ENCODE measurements at places on chromosomes 1 and 21.

GRCh38 chr1:183778045-183778444 lies 26.9 kb upstream of the RGL1 start:
- DNase-seq, result no peak

DNA sequence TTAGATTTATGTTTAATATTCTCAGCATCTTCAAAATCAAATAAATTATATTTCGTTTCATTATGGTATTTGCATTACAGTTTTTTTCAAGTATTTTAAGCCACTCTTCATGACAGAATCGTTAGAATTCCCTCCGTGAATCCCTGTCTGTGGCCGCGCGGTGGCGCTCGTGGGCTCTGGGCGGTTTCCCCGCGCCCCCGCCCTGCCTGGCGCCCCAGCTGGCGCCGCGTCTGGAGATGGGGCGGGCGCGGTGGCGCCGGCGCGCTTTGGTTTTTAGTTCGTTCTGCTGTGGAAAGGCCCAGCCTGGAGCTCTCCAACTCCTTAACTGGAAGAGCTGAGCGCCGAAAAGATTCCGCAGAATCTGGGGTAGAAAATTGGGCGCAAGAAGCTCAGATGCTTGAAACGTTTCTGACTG lies 25.7 kb downstream of the PRMT2 start:
- DNase-seq, result peak; percentile 79

DNA sequence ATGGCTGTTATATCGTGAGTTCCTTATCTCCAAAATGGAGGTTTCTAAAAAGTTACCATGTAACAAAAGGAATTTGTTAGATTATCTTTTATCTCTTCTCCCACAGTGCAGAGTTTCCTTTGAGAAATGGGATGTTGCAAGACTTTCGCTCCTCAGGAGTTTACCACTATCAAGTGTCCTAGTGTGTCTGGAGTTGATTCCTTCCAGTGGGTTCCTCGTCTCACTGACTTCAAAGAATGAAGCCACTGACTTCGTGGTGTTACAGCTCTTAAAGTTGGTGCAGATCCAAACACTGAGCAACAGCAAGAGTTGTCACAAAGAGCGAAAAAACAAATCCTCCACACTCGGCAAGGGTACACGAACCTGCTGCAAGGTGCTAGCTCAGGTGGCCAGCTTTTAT lies 37.0 kb downstream of the SPAG17 start:
- peak; percentile 17 for DNase-seq

- peak; percentile 78 for DNase-seq
These were observed 1.2 kb downstream of the TUT4 start for GRCh38 chr1:52551507-52552235.

- DNase-seq, result no peak
These were observed 666.2 kb downstream of the ADGRL2 start for GRCh38 chr1:82466891-82467290.

GRCh38 chr1:223067914-223068313 lies 75.1 kb downstream of the TLR5 start:
- no peak for DNase-seq

DNA sequence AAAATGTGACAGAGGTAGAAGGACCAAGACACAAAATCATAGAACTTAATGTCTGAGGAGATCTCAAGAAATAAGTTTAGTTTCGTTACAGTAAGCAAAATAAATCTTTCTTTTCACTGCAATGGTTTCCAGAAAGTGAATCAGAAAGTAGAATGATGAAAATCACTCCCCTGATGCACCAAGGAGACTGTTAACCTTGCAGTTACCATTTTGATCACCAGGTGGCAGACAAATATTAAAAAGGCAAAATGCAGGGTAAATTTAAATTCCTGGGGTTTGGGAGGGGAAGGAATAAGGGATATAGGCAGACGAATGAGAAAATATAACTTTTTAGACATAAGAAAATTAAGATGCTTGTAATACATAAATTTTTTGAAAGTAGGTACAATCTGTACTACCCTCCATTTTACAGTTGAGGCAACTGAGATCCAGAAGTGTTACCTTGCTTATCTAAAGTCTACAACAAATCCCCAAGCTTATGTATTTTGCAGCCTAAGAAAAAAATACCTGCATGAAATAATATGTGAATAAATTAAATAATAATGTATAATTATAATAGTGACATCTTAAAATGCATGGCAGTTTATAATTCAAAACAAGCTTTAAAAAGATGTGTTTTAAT lies 253.2 kb downstream of the CRB1 start:
- peak; percentile 53 for DNase-seq

- DNase-seq, result no peak
These were observed 40.7 kb downstream of the DHCR24 start for GRCh38 chr1:54846301-54846700.

DNA sequence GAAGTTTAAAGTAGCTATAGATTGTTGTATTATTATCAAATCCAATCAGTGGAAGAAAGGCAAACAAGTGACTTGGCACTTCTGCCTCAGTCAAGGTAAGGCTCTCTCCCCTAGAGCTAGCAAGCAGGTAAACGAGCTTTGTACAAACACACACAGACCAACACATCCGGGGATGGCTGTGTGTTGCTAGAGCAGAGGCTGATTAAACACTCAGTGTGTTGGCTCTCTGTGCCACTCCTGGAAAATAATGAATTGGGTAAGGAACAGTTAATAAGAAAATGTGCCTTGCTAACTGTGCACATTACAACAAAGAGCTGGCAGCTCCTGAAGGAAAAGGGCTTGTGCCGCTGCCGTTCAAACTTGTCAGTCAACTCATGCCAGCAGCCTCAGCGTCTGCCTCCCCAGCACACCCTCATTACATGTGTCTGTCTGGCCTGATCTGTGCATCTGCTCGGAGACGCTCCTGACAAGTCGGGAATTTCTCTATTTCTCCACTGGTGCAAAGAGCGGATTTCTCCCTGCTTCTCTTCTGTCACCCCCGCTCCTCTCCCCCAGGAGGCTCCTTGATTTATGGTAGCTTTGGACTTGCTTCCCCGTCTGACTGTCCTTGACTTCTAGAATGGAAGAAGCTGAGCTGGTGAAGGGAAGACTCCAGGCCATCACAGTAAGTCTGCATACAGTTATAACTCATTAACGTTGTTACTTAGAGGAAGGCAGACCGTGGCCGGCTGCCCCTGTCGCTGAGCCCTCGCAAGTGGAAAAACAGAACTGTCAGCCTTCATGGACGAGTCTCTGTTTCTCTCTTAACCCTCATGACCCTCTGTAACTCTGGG lies at the start of gene PALMD:
TSS of gene PALMD (plus strand) at position 415 of the 833 bp plus-strand sequence. CDS start at position 620, 205 bp downstream.
- DNase-seq, result peak; percentile 56

- no peak for DNase-seq
These were observed 31.7 kb downstream of the JAM2 start for GRCh38 chr21:25670726-25671125.

GRCh38 chr1:114076308-114076707 lies 77.4 kb downstream of the SYT6 start:
- no peak for DNase-seq

- DNase-seq, result no peak
These were observed 259.9 kb upstream of the FMN2 start for GRCh38 chr1:239831577-239832355.

DNA sequence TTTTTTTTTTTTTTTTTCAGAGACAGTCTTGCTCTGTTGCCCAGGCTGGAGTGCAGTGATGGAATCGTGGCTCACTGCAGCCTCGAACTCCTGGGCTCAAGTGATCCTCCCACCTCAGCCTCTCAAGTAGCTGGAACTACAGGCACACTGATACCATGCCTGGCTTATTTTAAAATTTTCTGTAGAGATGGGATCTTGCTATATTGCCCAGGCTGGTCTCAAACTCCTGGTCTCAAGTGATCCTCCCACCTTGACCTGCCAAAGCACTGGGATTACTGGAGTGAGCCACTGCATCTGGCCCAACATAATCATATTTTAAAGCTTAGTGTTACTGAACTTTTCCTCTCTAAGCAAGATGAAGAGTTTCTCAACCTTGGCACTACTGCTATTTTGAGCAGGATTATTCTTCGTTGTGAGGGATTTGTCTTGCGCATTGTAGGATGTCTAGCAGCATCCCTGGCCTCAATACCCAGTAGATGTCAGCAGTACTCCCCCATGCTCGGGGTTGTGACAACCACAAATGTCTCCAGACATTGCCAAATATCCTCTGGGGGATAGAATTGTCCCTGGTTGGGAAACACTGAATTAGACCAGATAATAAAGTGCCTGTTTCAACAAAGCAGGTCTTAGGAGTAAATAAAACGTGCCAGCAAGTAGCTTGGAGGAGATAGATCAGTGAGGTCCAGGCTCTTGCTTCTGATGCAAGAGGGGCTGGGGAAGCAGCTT lies 15.1 kb upstream of the THRAP3 start:
- DNase-seq, result peak; percentile 38

GRCh38 chr1:173870252-173871075 lies 2.3 kb downstream of the ZBTB37 start:
- DNase-seq, result no peak

DNA sequence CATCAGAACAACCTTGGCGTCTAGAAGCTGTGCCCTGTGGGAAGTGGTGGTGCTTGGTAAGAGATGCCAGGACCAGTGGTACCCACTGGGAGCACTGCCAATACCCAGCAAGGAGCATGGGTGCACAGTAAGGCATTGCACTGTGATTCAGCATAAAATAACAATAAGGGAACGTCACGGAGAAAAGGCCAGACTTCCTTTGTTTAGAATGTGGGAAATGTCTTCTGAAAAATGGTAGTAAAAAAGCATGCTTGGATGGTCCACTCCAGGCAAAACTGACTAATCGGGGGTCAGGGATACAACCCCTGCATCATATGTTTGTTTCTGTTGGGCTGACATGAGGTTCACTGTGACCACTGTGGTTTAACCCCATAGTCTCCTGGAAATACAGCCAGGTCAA lies 14.7 kb downstream of the METTL18 start:
- peak; percentile 20 for DNase-seq

DNA sequence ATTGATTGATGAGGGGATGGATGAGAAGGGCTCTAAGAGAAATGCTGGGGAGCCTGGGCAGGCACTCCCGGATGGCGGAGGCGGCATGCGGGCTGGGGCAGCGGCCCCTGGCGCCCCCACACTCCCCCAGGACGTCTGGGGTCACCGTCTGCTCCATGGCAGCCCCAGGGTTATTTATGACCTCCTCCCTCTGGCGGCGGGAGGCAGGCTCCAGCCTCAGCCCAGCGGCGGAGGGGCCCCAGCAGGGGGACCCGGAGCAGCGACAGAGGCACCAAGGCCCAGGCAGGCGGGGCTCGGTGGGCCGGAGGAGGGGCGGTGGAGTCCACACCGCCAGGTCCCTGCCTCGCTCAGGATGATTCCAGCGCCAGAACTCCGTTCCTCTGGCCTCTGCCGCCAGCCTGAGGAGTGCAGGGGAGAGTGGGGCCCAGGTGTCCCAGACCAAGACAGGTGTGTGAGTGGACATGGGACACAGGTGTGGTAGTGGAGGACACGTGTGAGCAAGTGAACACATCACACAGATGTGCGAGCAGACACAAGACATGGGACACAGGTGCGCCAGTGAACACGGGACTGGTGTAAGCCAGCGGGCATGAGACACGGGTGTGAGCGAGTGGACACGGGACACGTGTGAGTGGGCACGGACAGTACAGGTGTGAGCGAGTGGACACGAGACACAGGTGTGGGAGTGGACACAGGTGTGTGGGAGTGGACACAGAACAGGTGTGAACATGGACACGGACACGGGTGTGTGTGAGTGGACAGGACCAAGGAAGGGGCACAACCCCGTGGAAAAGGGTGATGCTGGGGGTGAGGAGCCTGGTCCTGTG lies 2.5 kb upstream of the SAMD11 start:
- DNase-seq, result peak; percentile 86

GRCh38 chr1:244954359-244954758 lies 90.0 kb upstream of the HNRNPU start:
- DNase-seq, result no peak
